ENCODE measurements at places on chromosomes 6 and 20.

DNA sequence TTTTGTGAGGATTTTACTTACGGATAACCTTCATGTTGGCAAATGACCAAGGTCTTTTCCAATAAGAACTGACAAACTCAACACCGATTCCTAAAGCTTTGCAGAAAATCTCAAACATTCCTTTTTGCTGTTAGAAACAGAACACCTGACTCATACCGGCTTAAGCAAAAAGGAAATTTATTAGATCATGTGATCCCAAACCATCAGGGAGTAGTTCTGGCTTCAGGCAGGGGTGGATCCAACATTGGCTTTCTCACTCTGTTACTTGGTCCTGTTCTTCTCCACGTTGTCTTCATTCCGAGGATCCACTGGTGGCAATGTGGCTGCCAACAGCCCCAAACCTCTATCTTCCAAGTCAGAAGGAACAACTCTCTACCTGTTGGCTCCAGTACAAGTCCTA, 95.9 kb upstream of the PMEPA1 start:
- no peak for DNase-seq

DNA sequence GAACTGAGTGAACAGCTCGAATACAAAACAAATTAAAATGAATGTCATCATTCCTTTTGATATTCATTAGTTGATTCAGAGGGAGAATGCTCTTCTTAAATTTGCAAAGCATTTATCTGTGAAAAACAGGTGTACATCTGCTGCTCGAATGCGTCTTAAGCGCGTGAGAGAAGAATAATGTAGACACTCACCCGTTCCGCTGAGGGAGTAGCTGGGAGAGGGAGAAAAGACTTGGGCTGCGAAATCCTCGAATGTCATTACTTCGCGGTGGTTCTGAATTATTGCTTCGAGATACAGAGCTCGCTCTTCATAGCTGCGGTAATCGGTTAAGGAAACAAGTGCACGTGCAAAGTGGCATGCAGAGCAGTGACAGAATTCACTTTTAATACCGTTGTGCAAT, 43.9 kb downstream of the INSM1 start:
- no peak for DNase-seq

GRCh38 chr6:30684386-30685156, 1.9 kb downstream of the PPP1R18 start:
- DNase-seq = peak; percentile 36

GRCh38 chr6:97939440-97940168, 656.6 kb upstream of the MMS22L start:
- no peak for DNase-seq

GRCh38 chr6:55410674-55411073, 83.4 kb downstream of the GFRAL start:
- no peak for DNase-seq

DNA sequence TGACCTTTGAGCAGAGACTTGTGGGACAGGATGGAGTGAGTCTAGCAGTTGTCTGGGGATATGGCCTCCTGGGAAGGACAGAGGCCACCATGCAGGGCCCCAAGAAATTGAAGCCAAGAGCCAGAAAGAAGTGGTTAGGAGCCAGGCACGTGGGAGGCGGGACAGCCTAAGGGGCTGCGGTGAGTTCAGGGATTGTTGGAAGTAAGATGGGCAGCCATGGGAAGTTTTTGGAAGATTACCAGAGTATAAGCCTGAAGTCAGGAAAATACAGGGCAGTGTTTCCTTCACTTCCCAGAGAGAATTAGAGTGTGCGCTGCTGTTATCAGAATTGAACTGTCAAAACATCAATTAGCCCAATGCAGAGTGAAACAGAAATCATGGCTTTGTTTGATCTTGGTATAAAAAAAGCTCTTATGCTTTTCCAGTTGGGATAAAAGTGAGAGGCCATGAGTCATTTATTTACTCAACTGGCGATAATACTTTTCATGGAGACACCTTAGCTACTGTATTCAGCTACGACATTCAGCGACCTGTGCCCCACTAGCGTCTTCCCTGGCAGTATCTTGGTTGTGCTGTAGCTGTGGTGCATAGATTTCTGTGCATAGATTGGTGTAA, 66.9 kb downstream of the PHACTR2 start:
- DNase-seq = no peak

- no peak for DNase-seq
These were observed 13.8 kb upstream of the EEF1A1 start for GRCh38 chr6:73534628-73535027.

- DNase-seq = no peak
These were observed 15.3 kb downstream of the PCIF1 start for GRCh38 chr20:45949542-45950329.

- no peak for DNase-seq
These were observed 70.1 kb downstream of the RNF144B start for GRCh38 chr6:18457065-18457737.

- no peak for DNase-seq
These were observed 173.6 kb downstream of the JARID2 start for GRCh38 chr6:15419493-15419892.

DNA sequence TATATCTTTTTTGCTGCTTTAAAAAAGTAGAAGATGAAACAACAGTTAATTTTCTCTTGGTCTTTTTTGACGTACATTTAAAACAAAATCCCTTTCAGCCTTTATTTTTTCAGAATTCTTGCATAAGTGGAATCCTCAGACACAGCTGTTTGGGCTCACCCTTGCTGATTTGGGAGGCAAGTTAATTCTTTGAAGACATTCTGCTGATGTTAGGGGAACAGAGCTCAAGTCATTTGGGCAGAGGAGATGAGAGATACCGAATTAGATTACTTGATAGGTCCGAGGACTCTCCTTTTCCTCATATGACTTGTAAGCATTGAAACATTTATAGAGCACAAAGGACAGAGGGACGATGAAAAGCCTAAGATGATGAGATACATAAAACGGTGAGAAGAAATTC, 567.9 kb upstream of the CITED2 start:
- DNase-seq = no peak

DNA sequence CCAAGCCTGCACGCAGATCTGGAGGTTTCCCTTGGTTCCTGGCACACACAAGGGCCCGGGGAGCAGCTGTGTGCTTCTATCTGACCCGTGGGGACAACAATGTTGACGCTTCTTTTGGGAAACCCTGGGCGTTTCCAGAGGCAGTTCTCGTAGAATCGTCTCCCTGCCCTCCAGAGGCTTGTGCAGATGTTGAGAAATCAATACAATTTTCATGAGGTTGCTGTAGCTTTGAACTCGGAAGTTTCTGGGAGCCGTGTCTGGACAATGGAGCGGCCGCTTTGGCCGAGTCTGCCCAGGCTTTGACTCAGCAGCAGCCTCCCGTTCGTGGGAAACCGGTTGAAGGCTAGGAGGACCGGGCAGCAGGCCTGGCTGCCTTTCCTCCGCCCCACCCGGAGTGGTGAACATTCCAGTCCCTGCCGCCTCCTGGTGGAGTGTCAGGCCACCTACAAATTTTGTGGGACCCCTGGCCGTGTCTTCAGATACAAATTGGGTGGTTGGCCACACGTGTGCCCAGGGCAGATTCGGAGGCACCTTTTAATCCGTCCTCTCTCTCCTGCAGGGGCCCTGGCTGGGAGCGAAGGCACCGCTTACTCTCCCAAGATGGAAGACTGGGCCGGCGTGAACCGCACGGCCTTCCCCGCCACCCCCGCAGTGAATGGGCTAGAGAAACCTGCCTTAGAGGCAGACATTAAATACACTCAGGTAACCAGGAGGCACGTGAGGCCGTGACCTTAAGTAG, 2.7 kb downstream of the PAX1 start:
- no peak for DNase-seq

DNA sequence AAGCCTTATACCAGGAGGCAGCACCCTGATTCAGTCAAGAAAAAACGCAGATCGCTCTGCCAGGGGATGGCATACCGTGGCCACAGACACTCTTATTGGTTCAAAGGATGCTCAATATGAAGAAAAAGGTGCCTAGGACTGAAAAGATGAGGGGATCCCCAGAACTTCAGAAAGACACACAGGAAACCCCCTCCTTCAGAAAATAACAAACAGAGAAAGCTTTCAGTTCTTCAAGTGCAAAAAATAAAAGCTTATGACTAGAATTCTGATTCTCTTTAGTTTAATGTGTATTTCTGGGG, 17.7 kb upstream of the MYB start:
- DNase-seq = no peak

DNA sequence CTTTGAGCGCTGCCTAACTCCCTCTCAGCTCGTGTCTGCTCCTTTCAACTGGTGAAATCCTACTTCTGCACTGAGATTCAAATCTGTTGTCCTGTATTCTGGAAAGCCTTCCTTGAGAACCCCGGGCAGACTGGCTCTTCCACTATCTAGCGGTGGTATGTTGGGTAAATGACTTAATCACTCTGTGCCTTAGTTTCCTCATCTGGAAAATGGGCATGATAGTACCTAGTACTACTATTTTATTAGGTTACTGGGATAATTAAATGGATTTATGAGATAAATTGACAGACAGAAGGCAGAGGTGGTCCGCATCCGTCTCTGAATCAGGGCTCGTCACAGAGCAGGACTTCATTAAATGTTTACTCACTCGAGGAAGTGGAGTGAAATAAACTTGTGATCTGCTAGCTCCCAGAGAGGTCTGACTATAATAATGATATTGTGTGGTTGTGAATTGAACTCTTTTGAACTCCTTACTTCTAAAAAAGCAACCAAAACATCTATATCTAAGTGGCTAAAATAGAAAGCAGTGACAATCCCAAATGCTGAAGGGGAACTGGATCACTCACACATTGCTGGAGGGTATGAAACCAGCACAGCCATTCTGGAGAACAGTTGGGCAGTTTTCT, 26.6 kb downstream of the PPP1R16B start:
- DNase-seq = no peak

DNA sequence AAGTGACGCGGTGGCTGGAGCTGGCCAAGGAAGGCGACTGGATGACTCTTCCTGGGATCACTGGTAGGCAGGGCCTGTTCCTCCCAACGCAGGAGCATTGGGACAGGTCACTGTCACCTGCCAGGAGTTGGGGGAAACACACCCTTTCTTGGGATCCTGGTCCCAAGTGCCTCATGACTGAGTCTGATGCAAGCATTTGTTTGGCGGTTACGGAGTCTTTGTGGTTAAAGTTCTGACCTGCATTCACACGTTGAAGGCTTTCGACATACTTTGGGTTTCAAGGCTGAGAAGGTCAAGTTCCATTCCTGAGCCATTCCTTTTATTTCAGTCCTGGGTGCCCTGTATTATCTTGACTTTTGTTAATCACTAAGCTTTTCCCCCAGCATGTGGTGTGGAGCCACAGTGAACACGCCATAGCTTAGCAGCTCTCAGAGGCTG, 6.0 kb downstream of the PNLDC1 start:
- DNase-seq = no peak

GRCh38 chr6:111980971-111981840, 72.7 kb upstream of the CCN6 start:
- DNase-seq = no peak

DNA sequence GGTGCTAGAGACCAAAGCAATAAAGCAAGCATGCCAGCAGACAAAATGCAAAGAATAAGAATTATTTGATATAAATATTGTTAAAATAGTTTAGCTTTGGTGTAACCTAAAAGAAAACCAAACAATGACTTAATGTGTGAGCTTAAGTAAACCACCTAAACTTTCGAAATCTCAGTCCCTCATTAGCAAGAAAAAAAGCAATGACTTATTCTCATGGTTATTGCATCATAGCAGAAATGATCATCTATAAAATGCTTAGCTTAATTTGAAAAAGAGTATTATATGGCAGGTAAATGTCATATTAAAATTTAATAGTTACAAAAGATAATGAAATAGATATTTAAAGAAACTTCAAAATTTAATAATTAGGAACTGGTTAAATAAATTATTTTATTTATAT, 1395.7 kb upstream of the EYS start:
- DNase-seq = no peak

GRCh38 chr20:3818155-3819151, 1.9 kb upstream of the AP5S1 start:
- no peak for DNase-seq

DNA sequence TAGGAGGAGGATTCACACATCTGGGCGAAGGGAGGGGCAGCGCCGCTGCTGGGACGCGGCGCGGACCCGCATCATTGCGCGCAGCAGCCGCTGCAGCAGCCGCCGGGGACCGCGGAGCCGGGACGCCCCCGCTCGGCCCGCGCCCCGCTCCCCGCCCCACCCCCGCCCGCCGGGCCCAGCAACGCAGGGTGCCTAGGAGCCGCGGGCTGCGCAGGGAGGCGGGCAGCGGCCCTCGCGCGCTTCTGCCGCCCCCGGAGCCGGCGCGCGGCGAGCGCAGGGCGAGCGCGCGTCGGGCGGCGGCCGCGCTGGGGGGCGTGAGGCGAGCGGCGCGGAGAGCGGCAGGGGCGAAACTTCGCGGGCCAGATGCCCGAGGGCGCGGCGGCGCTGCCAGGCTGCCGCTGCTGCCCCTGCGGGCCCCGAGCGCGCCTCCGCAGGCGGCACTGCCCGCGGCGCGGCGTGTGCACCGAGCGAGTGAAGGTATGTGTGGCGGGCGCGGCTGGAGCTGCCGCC, at the start of gene NKAIN2:
NKAIN2 (plus strand) TSS at position 362 of the 510 bp plus-strand sequence.
- DNase-seq = no peak

DNA sequence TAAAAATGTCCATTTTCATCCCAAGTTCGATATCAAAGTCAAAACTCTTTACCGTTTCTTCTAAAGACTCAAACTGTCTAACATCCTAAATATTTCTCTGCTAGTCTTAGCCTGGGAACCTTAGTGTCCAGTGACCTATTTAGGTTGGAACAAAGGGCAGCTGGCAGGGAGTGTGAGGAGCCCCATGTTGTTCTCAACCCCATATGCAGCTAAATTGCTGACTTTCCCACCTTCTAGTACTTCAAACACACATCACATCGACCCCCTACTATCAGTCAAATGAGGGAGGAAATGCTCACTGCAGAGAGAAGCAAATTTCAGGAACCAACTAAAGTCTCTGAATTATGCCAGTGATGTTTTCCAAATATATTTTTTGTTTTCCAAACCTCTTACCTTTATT, 192.6 kb upstream of the RAB32 start:
- DNase-seq = no peak

Measured in KG1 (cell line).